ENCODE measurements at places on chromosomes 3 and 15.

GRCh38 chr15:100808691-100809090, 70.9 kb upstream of the ALDH1A3 start:
- DNase-seq, result no peak

DNA sequence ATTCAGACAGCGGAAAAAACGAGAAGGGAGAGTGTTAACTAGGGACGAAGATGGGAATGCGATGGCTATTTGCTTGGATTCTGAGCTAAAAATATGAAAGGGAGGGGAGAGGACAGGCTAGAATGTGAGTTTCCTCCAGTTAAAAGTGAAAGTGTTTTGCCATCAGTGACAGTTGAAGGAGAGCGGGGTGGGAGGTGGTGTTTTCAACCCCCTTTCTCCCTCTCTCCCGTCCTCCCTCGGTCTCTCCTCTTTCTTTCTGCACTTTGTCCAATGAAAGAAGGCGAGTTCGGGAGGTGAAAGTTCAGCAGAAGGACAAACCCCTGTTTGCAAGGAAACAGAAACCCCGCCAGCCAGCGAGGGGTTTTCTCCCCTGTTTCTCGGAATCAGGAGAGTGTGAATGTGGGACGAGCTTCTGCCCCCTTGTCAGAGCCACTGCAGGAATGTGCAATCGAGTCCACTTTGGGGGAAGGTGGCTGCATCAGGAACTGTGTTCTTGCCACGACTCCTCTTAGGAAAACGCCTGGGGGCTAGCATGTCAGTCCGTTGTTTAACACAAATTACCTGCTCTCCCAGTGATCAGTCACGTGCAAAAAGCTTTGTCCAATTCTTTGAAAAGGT, 975 bp upstream of the FOXP1 start:
- DNase-seq, result peak; percentile 29

- no peak for DNase-seq
These were observed 64.8 kb downstream of the TRIM71 start for GRCh38 chr3:32882603-32883025.

- DNase-seq, result no peak
These were observed 342.5 kb upstream of the NR2F2 start for GRCh38 chr15:95987886-95988573.

DNA sequence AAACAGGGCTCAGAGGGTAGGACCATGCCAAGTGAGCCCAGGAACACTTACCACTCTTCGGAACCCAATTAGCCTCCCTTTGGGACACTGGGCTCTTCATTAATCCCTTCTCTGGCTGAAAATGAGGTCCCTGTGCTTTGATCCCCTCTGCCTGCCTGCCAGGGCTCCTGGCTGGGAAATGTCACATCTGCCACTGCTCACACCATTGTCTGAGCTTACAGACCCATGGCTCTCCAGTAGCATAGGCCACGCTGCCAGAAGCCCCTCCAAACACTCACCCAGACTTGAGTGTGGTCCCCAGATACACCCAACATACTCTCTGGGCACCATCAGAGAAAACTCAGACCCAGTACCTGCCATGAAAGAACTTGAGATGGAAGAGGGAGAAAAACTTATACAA, 287.3 kb downstream of the XXYLT1 start:
- DNase-seq, result no peak

DNA sequence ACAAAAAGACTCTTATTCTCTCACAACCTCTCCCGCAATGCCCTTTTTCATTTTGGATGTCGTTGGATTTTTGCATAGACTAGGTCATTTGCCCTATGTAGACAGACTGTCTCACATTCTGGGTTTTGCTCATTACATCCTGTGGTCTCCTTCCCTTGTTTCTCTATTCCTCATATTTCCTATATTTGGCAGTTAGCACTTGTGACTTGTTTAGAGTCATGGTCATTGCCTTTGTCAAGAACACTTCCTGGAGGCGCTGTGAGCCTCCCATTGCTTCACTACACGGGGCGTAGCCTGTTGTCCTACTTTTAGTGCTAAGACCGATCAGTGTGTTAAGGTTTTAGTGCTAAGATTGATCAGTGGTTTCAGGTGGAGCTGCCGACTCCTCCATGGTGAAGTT, 16.1 kb upstream of the TATDN2 start:
- no peak for DNase-seq

DNA sequence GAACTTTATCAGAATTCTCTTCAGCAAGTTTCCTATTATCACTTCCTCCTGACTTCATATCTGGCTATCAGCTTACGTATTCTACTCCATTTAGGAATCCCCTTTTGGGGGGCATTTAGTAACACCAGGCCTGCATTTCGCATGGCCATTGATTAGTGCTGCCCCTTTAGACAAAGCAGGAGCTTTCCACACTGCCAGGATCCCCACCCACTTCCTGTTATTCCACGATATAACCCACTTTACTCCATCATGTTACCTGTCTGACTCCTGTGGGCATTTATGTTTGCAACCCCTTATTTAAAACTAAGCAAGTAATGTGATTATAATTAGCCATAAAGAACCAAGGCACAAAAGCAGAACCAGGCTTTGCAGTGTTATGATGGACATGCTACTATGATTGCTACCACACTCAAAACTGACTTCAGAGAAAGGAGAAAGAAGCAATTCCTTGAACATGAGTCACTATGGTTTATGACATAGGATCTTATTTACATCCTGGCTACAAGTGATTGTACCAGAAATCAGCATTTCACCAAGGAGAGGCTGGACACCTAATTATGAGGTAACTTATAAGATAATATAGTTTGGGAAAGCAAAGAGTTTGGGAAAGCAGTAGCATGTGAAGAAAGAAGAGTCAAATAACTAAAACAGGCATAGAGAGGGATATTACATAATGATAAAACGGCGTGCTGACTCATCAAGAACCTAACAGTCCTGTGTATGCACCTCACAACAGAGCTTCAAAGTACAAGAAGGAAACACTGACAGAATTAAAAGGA, 96.3 kb downstream of the IGSF11 start:
- DNase-seq, result no peak

DNA sequence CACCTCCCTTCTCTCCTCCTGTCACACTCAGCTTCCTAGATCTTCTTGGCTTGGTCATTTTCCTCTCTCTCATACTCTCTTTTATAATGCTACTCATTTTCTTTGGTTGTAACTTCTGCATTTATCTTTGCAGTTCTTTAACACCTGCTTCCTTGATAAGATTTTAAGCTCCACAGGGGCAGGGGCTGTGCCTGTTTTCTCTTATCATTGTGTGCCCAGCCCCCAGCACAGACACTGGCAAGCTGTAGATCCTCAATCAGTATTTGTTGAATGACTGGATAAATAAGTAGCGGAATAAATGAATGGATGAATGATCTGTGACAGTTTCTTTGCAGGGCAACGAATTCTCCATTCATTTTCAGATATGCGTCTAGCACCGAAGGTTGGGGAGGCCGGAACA, 64.3 kb upstream of the MEX3B start:
- no peak for DNase-seq

DNA sequence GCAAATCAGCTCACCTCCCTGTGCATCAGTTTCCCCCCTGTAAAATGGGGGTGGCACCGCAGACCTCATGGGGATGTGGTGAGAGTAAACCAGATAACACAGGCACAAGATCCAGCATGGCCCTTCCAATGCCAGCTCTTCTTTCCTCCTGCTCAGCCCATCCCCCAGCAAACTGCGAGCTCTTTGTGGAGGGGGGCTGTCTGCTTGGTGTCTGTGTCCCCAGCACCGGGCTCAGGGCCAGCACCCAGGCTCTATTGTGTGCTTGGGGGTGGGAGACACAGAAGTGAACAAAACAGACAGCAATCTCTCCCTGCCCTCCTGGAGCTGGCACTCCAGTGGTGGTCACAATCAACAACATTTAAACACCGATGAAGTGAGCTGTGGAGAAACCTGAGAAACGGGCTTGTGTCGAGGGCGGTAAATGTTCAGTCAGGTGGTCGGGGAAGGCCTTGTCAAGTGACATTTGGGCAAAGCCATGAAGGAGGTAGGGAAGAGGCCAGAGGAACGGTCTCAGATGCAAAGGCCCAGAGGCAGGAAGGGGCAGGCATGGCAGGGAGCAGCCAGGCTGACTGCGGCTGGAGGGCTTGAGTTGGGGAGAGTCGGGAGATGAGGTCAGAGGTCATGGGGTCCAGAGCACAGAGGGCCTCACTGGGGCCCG, 28.4 kb downstream of the GRIP2 start:
- no peak for DNase-seq

DNA sequence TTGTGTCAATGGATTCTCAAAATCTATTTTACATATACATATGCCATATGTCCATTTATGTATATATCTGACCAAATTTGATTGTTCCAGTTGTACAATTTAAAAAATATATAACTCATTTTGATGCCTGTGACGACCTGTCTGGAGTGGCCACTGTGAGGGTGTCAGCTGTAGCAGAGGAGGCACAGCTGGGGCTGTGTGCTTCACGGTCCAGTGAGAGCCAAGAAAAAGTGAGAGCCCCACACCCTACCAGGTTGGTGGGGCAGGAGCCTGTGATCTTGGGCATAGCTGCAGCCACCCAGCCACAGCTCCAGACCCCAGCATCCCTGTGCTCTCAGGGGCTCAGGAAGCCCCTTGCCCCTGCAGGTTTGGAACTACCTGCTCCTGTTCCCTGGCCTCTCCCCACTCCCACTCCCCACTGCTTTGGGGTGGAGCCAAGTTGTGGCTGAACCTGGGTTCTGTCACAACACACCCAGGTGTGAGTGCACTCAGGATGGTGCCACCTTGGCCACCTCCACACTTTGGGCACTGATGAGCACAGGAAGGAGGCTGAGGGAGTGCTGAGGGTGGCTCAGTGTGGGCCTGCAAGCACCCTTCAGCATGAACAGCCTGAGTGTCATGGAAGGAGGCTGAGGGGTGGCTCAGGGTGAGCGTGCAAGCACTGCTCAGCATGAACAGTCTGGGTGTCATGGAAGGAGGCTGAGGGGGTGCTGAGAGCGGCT, 161.1 kb upstream of the ROBO1 start:
- DNase-seq, result no peak

GRCh38 chr15:76885212-76885611, 19.9 kb downstream of the SCAPER start:
- DNase-seq, result no peak

DNA sequence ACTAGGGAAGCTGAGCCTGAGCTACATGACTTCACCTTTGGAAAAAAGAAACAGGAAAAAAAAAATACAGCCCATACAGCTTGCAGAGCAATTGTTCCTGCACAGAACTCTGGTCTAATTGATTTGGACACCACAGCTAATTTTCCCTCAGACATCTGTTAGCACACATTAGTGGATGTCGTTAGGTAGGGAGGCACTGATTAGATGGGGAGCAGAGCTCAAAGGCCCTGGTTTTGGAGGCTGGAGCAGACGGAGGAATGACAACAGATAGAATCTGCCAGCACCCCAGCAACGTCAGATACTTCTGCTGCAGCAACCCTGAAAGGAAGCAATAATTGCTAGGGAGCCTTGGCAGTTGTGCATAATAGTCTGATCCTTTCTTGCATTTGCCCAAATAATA, 398.9 kb downstream of the LSAMP start:
- DNase-seq, result no peak

DNA sequence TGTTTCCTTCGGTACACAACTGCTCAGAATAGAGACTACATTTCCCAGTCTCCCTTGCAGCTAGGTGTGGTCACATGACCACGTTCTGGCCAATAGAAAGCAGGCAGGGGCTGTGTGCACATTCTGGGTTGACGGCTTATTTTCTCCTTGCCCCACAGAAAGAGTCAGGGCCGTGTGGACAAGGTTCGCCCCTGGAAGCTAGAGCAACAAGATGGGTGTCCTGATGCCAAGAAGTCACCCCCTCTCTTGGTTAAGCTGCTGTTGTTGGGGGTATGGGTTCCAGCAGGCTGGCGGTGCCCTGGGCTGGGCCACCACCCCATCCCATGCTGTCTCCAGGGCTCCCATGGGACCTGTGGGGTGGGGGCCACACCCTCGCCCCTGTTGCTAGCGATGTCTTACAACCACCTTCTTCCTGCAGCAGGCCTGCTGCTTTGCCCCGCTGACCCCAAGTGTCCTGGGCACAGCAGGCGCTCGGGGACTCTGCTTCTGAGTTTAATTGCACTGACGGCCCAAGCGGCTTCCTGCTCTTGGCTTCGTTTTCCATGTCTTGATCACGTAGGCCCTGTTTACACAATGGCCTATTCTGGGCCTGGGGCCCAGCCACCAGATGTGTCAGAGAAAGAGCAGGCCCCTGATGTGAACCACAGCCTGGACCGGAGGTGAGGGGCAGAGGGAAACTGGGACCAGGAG, 24.9 kb downstream of the ABTB1 start:
- DNase-seq, result peak; percentile 12

- no peak for DNase-seq
These were observed 65.6 kb downstream of the ABTB1 start for GRCh38 chr3:127738192-127738840.

- DNase-seq, result no peak
These were observed 853 bp downstream of the TEX264 start for GRCh38 chr3:51671734-51672475.

DNA sequence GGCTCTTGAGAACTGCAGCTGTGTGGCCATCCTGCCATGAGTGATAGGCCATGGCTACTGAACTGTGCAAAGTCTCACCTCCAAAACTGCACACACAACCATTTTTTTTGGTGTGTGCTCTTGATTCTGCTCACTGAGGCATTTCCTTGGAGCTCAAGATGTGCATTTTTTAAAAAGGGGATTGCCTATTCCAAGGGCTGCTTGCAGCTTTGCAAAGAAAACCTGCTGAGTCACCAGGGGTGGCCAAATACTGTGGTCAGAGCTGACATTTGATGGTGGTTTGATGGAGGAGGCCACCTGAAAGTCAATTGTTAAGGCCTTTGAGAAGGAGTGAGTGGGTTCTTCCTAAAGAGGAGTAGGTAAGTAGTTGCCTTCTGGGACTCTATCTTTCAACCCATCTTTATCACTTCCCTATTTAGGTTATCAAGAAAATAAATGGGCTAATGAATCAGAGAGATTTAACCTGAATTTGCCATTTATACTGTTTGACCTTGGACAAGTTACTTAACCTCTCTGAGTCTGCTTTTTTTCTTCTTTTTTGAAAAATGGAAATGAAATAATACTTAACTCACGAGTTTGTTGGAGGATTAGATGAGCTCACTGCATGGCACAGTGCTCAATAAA, 87.9 kb downstream of the CHST2 start:
- DNase-seq, result no peak

- no peak for DNase-seq
These were observed 105.4 kb upstream of the MRPS22 start for GRCh38 chr3:139238281-139239030.

DNA sequence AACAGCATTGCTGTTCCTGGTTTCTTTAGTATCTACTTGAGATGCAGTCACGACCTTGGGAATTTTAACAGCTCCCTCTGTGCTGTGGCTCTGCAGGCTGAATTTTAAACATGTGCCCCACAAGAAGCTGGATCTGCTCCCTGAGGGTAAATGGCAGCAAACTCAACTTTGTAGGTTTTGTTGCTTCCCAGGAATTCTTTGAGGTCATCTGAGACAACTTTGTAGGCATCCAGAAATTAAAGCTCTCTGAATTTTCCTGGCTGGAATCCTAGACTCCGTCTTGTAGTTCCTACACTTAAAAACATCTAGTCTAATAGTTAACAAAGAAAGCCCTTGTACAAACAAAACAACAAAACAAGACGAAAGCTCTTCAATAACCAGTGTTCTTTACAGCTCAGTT, 366.3 kb downstream of the FEZF2 start:
- no peak for DNase-seq

- DNase-seq, result no peak
These were observed 50.3 kb downstream of the MED12L start for GRCh38 chr3:151135541-151136337.

All from stimulated activated CD4-positive, alpha-beta T cell treated with anti-CD3 and anti-CD28 coated beads, Interleukin-1b, Interleukin-23, amount 100 ng/mL, for 1 hour (primary cell).